ENCODE measurements at places on chromosomes 3 and 15. TPM values are rescaled to one million over a fixed set of nuclear protein-coding genes. Genes with fewer than 3 reads are reported as not detected.
A peak's percentile ranks its signal among the peaks of the same experiment; 100 is the strongest.

DNA sequence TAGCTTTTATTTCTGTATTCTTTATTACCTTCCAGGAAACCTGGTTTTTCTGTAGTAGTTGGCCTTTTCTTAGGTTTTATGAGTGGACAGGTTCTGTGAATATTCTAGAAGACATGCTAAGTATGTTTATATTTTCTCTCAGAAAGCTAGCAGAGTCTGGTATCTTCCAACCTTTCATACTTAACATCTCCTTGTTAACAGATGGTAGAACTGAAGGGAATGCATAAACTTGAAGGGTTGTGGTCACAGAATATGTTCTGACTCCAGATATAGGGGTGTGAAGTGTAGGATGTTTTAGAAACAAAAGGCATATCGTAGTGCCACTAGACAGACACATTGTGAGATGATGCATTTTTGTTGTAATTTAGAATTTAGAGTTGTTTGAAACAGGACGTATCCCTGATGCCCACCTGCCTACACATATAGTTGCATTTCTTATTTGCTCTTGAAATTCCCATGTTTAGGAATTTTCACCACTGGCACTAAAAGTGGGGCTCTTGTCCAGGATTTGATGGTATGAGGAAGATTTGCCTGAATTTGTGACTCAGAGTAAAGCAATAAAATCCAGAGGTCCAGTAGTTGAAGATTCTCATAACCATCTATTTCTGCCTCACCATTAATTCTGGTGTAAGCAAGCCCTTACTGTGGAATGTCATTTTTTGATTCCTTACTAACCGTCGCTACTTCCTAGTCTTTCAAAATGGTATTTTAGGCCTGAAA is 274.5 kb downstream of the FEZF2 start:
- DNase-seq: no peak

DNA sequence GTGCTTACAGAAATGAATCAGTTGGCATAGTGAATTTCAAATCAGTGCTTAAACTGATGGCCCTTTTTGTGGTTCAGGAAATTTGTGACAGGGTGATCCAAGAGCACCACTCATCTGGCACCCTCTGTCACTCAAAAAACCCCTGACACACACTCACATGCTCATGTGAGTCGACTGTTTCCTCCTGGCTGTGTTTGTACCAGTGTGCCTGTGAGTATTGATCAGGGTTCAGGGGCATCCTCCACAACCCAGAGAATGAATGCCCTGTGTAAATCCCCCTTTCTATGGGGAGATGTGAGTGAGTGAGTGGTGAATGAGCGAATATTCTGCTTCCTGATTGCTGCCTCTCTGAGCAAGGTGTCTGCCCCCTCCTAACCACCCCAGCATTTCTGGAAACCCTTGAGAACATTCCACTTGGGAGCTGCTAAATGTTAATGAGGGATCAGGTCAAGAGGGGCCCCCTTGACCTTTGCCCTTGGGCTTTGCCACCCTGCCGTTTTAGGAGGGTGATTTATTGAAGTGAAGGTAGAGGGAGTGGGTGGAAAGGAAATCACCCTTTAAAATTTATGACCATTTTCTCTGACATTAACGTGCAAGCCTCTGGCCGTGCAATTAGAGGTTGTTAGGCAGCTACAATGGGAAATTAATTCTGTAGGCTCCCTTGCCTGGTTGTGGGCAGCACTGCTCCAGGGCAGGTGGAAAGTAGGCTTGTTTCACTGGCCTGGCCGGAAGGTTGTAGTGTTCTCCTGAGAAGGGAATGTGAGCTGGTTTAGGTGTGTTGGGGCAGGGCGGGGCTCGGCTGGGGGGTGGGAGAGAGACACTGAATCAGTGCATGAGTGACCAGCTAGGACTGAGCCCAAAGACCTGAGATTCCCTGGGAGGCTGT is 87.2 kb downstream of the SLCO3A1 start:
- no peak for DNase-seq

ANP32A gene
- polyA plus RNA-seq: 42.8 TPM

DNA sequence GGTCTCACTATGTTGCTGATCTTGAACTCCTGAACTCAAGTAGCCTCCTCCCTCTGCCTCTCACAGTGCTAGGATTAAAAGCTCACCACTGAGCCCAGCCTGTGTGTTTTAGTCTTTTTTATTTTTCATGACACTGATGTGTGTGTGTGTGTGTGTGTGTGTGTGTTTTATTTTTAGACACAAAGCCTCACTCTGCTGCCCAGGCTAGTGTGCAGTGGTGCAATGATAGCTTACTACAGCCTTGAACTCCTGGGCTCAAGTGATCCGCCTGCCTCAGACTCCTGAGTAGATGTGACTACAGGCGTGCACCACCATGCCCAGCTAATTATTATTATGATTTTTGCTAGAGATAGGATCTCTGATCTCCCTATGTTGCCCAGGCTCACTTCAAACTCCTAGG is 23.3 kb upstream of the CTSH start:
- DNase-seq: no peak

KCTD6 gene
- 20.8 TPM for polyA plus RNA-seq

ERICH6 gene
- polyA plus RNA-seq: 0.04 TPM

- peak; percentile 75 for DNase-seq
Measured at GRCh38 chr3:5057857-5058324, 64.2 kb upstream of the ARL8B start.

- peak; percentile 60 for DNase-seq
Measured at GRCh38 chr3:14391033-14391432, 11.4 kb upstream of the SLC6A6 start.

DNA sequence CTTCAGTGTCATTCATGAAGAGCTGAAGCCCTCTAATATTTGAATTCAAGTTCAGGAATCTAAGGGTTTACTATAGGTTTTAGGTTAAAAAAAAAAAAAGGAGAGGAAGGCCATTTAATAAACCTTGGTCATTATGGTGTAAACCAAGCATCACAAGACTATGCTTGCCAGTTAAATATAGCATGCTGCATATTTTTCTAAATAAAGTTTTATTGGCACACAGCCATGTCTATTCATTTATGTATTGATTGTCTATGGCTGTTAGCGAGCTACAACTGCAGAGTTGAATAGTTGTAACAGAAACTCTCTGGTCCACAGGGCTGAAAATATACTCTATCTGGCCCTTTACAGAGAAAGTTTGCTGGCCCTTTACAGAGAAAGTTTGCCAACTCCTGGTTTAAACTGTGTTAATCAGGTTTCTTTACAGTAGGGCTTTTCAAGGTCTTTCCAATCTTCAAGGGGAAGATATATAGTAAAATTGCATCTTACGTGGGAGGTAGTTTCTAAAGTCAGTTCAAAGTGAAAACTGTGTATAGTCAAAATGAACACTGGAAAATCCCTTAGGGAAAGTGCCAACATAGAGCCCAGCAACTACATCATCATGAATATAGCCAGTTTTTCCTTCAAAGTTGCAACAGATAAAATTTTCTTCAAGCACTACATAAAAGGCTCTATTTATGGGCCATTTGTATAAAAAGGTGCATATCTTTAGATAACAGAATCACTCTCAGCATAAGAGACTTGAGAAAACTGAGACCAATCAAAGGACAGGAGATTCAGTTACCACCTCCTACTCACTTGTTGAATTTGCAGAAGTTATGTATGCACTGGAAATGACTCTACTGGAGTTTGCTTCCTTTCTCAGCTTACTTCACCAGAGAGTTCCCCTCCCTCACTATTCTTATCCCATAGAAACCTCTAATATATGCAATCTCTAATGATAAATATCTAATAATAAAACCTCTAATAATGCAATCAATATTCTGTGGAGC is 49.7 kb upstream of the FRMD4B start:
- DNase-seq: no peak

DNA sequence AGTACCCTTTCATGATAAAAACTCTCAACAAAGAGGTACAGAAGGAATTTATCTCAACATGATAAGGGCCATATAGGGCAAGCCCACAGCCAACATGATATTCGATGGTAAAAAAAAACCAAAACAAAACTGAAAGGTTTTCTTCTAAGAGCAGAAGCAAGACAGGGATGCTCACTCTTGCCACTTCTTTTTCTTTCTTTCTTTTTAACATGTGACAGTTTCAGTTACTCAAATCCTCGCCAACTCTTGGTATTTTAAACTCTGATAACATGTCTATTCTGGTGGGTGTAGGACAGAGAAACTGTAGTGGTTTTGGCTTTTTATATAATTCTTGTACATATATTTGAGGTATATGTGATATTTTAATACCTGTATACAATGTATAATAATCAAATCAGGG is 74.0 kb upstream of the NMNAT3 start:
- no peak for DNase-seq

DLEC1 gene
- polyA plus RNA-seq: 0.93 TPM

GRCh38 chr3:185733980-185734724 is 90.7 kb downstream of the IGF2BP2 start:
- no peak for DNase-seq

GRCh38 chr15:74417670-74418069 is 16.1 kb downstream of the SEMA7A start:
- DNase-seq: no peak

- DNase-seq: no peak
Measured at GRCh38 chr15:69686626-69687025, 234.0 kb downstream of the RPLP1 start.

ZNF385D gene
- polyA plus RNA-seq: 9.3 TPM

IGSF11 gene
- 8.9 TPM for polyA plus RNA-seq

GRCh38 chr3:153099131-153099530 is 62.9 kb upstream of the RAP2B start:
- no peak for DNase-seq

DNA sequence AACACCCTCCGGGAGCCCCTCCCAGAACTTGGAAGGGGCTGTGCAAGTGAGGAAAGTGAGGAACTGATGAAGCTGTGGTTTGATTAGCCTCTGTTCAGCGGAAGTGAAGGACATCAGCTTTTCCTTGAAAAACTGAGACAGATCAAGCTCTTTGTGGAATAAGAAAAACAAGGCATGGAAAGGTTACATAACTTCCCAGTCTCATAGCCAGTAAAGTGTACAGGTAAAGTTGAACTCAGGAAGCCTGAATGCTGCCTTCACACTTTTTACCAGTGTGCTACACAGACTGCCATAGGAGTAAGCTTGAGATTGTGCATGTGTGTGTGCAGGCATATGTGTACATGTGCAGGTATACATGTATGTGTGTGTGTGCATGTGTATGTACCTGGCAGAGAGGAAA is 293.2 kb downstream of the FGF12 start:
- DNase-seq: no peak

- DNase-seq: no peak
Measured at GRCh38 chr15:83108266-83109219, 1.1 kb downstream of the TM6SF1 start.

DNA sequence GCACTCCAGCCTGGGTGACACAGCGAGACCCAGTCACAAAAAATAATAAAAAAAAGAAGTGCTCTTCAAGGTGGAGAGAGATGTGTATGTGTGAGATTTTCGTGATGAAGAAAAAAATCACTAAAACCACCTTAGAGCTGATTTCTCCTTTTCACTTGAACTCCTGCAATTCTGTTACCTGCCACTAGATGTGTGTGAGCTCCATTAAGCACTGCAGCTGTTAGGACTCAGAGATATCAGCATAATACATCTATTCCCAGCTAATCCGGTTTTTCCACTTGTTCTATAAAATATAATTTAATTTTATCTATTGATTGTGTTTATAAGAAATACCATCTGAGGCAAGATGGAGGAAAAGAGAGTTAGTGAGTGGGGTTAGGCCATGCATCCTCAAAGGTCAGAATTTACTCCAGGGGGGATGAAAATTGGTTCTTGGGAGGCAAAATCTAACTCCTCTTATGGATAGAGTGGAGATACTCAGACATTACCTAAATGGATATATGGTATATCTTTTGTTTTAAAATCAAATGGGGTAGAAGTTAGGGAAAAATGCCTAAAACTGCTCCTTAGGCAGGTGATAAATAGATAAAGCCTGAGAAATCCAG is 152.7 kb downstream of the IL20RB start:
- no peak for DNase-seq

USF3 gene
- polyA plus RNA-seq: 9.2 TPM

- peak; percentile 77 for DNase-seq
Measured at GRCh38 chr3:42979044-42979972, at the start of gene GASK1A. TSS of gene GASK1A (plus strand) at chr3:42979311. CDS start at chr3:42979643, 332 bp downstream.

- DNase-seq: no peak
Measured at GRCh38 chr3:197227780-197228574, 70.4 kb downstream of the DLG1 start.

DNA sequence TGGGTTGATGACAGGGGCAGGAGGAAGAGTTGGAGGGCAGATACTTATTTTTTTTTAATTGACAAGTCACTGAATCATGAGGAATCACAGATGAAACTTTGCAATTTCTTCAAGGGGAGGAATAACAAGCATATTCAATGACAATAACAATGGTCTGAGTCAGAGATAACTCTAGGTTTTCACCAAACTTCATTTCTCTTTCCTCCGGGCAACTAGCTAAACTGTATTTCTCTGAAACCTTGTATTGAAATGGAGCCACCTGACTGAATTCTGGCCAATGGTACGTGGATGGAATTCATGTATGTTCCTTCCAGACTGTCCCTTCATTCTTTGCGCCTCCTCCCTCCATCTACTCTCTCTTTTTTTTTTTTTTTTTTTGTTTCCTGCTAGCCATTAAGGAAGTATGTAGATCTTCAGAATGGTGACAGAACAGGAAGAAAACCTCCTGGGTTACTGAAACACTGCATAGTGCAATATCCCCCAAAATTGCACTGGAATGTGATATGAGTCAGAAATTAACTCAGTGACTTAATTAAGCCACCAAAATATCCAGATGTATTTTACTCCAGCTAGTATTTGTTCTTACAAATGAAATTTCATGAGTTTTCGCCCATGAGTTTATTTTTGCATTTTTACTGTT is 495.4 kb downstream of the OTOL1 start:
- no peak for DNase-seq

ACAN gene
- 5.1 TPM for polyA plus RNA-seq

DNA sequence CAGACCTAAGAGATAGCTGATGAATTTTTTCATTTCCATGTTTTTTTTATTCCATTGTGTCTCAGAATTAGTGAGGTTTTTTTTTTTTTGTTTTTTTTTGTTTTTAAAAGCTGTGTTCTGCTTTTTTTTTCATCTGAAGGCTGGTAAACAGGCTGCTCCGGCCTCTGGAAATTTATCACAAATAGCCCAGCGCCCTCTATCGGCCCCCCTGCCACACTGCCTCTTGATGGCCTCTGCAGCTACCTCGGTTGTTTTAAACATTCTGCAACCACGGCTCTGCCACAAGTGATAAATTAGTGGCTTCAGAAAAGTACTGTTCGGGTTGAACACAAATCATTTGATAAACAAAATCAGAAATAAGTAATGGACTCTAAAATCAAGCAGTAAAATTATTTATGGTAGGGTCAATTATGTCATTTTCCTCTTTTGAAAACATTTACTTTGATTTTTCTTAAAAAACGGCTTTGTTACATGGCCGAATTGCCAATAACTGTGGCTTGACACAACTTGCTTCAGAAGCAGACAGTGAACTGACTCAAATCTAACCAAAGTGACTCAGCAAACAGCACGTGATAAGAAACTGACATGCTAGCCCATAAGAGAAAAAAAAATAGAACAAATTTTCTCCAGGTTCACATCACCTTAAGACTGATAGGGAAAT is 87.8 kb downstream of the RSL24D1 start:
- DNase-seq: peak; percentile 28

IQCH gene
- polyA plus RNA-seq: 0.78 TPM

GHSR gene
- not detected for polyA plus RNA-seq

MUC4 gene
- 0.06 TPM for polyA plus RNA-seq

PLA2G4B gene
- 8.6 TPM for polyA plus RNA-seq

FANCI gene
- 3.0 TPM for polyA plus RNA-seq

Data from ovary (tissue), 10 donors.